ENCODE measurements at places on chromosomes 11 and 22. TPM values are rescaled to one million over a fixed set of nuclear protein-coding genes. Genes with fewer than 3 reads are reported as not detected.

GRCh38 chr22:26548984-26549383, 36.7 kb upstream of the TFIP11 start:
- no peaks in the 10 kb centered on the region for H3K36me3 ChIP-seq
- H3K4me1 ChIP-seq = no peaks in the 10 kb centered on the region
- no peak overlapping the region for H3K4me3 ChIP-seq
- H3K27ac ChIP-seq = no peak overlapping the region
- no peak for DNase-seq

- H3K4me3 ChIP-seq = no peak overlapping the region
- H3K27ac ChIP-seq = no peak overlapping the region
- DNase-seq = no peak
- no peaks in the 10 kb centered on the region for H3K36me3 ChIP-seq
- H3K4me1 ChIP-seq = peaks cover 24% of the 10 kb centered on the region
These were observed 132.0 kb downstream of the MRTFA start for GRCh38 chr22:40504285-40505249.

Gene MLC1
- not detected for total RNA-seq

DNA sequence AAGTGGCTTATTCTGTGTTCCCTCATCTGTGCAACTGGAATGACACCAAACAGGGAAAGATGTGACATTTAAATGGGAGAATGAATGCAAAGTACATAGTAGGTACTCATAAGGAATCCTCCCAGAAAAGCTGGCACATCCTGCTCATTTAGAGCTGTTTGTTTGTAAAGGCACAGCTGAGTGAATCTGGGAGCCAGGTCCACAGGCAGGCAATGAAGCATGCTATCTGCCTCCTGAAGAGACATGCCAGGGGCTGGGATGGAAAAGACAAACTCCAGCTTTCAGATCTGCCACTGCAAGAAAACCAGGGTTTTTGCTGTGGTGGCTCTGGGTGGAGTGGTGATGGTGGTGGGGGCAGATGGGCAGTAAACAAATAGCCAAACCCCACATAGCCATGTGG, 150.1 kb downstream of the TENM4 start:
- H3K27me3 ChIP-seq = no peaks in the 10 kb centered on the region
- no peak for DNase-seq
- H3K36me3 ChIP-seq = no peaks in the 10 kb centered on the region
- peaks cover 2% of the 10 kb centered on the region for H3K4me1 ChIP-seq

- H3K27me3 ChIP-seq = no peaks in the 10 kb centered on the region
- no peak overlapping the region for H3K27ac ChIP-seq
- no peaks in the 10 kb centered on the region for H3K4me1 ChIP-seq
These were observed 93.9 kb downstream of the TRMU start for GRCh38 chr22:46429325-46429853.

Gene OSBP2
- total RNA-seq = 276 TPM

- DNase-seq = no peak
- peaks cover 6% of the 10 kb centered on the region for H3K36me3 ChIP-seq
- peaks cover 25% of the 10 kb centered on the region for H3K4me1 ChIP-seq
- no peak overlapping the region for H3K27ac ChIP-seq
These were observed 70.7 kb downstream of the TEAD1 start for GRCh38 chr11:12744826-12745502.

DNA sequence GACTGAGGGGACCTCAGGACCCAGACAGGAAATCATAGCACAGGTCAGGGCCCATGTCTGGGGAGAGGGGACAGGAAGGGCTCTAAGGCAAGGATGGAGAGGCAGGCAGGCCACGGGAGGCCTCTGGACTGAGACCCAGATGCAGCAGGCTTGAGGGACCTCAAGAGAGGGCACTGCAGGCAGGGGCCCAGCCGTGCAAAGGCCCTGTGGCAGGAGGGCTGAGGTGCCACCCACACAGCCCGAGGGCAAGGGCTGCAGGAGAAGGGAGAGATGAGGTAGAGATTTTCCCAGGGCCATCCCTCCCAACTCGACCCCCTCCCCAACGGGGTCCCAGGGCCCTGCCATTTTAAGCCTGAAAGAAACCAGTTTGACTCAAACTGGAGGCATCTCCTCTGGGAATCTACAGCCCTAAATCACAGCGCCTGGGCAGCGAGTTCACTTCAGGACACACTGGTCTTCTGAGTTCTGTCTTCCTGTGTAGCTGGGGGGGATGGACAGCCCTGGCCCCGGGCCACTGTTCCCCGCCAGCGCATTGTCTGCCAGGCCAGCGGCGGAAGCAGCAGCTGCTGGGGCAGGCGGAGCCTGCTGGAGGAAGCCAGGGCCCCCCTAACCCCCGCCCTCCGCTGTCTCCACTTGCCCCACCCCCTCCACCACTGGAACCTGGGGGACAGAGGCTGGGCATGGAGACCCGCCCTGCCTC, 20.3 kb upstream of the WNT7B start:
- H3K27ac ChIP-seq = no peak overlapping the region
- no peak overlapping the region for H3K4me3 ChIP-seq
- peaks cover 7% of the 10 kb centered on the region for H3K36me3 ChIP-seq
- no peaks in the 10 kb centered on the region for H3K27me3 ChIP-seq
